SK-N-SH (cell line): ENCODE measurements at places on chromosomes 4 and X. TPM values are rescaled to one million over a fixed set of nuclear protein-coding genes. Genes with fewer than 3 reads are reported as not detected.

GRCh38 chrX:49250578-49250977, 13.9 kb downstream of the FOXP3 start:
- DNase-seq = no peak

Gene TMEM164
- polyA plus RNA-seq = 10.8 and 11.9 TPM in 2 replicates

DNA sequence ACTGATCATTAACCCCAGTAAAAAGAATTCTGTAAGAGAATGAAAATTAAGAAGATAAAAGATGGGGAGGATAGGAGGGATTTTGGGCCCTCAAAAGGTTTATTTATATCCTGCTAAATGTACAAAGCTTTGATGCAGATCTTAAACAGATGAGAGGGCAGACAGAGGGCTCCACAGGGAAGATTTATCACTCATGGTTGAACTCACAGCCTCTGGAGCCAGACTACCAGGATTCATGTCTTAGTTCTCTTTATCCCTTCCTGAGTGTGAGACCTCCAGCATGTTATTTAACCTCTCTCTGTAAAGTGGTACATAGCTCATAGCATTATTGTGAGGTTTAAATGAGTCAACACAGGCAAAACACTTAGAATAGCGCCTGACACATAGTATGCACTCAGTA, 74.4 kb downstream of the SOWAHB start:
- DNase-seq = no peak

Gene DRD5
- polyA plus RNA-seq = not detected in 2 replicates
